ENCODE measurements at places on chromosomes 3 and 15.

DNA sequence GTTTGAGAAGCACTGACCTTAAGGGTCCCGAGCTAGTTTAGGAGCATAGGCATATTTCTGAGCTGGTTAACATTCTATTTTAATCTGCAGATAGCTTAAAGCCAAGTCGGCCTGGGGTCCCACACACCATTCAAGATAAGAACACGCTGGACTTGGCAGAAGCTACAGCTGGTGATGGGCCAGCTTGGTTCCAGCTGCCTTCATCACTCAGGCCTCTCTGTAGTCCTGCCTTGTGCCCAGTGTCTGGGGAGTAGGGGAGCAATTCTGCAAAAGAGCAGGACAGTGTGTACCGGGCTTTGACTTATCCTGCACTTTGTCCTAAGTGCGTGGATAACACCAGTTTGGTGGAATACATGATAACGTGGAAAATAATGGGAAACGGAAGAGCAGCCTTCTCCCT is 164.5 kb downstream of the MEGF11 start:
- DNase-seq = peak; percentile 52

DNA sequence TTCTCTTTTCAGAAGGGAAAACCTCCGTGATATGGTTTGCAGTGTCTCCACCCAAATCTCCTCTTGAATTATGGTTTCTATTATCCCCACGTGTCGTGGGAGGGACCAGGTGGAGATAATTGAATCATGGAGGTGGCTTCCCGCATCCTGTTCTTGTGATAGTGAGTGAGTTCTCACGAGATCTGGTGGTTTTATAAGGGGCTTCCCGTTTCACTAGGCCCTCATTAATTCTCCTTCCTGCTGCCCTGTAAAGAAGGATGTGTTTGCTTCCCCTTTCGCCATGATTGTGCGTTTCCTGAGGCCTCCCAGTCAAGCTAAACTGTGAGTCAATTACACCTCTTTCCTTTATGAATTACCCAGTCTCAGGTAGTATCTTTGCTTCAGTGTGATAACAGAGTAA is 692.7 kb upstream of the GRM7 start:
- DNase-seq = no peak

GRCh38 chr15:68426116-68426515 is 5.8 kb downstream of the ITGA11 start:
- DNase-seq = no peak

GRCh38 chr3:5002174-5002870 is 23.1 kb downstream of the BHLHE40 start:
- no peak for DNase-seq

- no peak for DNase-seq
Observed at GRCh38 chr3:42666577-42666998, 13.1 kb downstream of the ZBTB47 start.

DNA sequence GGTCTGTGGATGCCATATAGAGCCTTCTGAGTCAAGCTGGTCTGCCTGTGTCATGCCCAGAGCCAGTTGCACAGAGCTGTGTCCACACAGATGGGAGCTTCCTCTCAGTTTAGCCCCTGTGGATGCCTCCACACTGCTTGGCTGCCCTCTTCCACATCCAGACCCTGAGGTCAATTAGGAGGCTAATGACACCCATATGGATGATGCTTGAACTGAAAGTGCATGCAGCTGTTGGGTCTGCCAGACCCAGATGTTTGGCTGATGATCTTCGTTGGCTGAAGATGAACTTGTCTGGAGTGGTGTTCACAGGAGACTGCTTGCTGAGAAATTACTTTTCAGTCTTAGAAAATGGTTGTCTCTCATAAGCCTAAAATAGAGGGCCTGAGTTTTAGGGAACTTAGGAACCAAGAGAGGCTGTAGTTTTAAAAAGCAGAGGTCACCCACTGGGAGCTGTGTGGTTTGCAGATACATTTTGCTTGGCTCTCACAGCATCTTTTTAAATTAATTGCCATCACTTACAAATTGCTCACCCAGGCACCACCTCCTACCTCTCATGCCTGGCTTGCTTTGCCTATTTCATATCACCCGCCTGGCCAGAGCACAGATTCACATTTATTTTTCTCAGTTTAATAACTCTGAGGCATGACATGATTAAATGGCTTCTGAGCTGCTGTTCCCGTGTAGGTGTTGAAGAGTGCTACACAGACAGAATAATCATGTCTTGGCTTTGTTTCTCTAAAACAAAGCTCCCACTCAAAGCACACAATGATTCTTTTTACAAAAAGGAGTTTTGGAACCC is 176.1 kb downstream of the MINAR1 start:
- no peak for DNase-seq

- no peak for DNase-seq
Observed at GRCh38 chr3:58271901-58272501, 34.0 kb upstream of the RPP14 start.

DNA sequence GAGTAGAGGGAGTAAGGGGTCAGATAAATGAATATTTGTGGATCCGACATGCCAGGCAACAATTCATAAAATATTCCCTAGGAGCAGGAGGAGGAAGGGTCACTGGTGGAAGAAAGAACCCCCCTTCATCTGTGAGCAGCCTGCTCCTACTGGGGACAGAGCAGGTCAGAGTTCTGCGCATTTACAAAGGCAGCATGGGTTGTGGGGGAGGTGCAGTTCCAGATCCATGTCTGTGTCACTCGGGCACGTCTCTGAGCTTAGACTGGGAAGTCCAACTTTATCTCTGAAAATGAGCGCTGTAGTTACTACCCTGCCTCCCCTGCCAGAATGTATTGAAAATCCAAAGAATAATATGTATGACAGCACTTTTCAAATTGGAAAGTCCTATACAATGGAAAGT is 115.2 kb downstream of the GABRG3 start:
- DNase-seq = no peak

DNA sequence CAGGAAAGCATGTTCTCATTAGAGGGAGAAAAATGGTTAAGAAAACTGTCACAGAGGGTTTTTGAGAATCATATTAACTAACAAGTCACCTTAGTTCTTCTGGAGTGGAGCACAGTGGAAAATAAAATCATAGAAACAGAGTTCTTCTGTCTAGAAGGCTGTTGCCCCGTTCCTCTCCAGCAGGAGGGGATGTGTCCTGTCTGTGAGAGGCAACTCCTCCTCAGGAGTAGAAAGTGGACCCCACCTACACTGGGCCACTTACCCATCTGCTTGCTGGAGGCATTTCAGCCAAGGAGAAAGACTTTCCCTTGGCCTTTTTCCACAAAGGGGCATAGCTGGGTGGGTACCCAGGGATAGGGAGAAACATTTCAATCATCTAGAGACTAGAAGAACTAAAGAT is 106.6 kb downstream of the SSR3 start:
- no peak for DNase-seq

DNA sequence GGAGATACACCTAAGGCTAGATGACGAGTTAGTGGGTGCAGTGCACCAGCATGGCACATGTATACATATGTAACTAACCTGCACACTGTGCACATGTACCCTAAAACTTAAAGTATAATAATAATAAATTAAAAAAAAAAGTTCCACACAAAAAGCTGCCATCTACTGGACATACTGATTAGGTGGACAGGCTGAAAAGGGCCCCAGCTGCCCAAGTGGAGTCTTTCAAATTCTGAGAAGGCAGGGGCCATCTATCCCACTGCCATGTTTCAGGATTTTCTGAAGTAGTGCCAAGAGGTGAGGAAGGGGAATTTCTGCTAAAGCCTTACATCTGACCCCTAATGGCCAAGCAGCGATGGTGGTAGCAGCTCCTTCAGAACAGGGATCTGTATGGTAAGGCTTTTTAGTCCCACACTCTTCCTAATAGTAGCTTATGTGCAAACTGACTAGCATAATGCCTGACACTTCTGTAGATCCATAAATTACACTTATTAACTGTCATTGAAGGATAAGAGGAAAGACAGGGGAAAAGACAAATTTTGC is 7.7 kb downstream of the FSTL1 start:
- DNase-seq = no peak

DNA sequence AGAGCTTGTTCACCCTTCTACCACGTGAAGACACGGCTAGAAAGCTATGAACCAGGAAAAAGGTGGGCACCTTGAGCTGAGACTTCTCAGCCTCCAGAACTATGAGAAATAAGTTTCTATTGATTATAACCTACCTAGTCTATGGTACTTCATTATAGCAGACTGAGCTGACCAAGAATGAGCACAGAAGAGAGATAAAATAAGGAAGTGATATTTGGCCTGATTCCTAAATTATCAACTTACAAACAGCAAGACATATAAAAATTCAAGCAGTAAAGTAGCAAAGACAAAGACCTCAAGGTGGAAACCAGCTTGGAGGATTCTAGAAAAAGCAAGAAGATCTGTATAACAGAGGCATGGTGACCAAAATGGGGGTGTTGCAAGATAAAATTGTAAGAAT is 63.9 kb upstream of the OSTN start:
- DNase-seq = no peak

GRCh38 chr3:191781044-191781443 is 320.1 kb downstream of the PYDC2 start:
- no peak for DNase-seq

DNA sequence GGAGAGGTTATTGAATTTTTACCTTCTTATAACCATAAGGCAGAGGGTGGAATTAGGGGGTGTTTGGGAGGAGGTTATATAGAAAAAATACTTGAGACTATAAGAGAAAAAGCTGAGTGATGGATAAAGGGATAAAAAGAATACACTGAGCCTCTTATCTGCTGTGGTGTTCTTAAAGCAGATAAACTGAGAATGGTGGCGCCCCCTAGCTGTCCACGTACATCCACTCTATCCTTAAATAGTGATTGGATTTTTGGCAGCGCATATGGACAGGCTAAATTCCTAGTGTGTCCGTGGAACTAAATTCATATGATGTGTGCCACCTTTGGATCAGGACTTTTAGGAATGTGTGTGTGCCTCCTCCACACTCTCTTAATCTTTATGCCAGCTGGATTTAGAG is 121.1 kb downstream of the OXSM start:
- DNase-seq = no peak

GRCh38 chr3:177934001-177934891 is 602.0 kb upstream of the KCNMB2 start:
- no peak for DNase-seq

Measured in ovary (tissue), 10 donors.